ENCODE measurements at places on chromosomes 1 and 21.

GRCh38 chr1:18903291-18903756 is 969 bp upstream of the ALDH4A1 start:
- DNase-seq = no peak

DNA sequence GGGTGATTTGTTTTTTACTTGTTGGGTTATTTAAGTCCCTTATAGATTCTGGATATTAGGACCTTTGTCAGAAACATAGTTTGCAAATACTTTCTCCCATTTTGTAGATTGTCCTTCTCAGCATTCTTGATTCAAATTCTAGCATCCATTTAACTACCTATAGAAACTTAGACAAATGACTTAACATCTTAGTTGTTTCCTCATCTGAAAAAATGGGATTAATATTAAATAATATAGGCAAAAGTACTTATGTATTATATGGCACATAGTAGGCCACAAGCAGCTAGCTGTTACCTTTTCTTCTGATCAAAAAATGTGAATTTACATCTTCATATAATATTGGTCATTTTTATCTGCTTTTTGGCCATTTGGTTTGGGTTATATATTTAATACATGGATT is 307.5 kb downstream of the ZP4 start:
- DNase-seq = no peak

DNA sequence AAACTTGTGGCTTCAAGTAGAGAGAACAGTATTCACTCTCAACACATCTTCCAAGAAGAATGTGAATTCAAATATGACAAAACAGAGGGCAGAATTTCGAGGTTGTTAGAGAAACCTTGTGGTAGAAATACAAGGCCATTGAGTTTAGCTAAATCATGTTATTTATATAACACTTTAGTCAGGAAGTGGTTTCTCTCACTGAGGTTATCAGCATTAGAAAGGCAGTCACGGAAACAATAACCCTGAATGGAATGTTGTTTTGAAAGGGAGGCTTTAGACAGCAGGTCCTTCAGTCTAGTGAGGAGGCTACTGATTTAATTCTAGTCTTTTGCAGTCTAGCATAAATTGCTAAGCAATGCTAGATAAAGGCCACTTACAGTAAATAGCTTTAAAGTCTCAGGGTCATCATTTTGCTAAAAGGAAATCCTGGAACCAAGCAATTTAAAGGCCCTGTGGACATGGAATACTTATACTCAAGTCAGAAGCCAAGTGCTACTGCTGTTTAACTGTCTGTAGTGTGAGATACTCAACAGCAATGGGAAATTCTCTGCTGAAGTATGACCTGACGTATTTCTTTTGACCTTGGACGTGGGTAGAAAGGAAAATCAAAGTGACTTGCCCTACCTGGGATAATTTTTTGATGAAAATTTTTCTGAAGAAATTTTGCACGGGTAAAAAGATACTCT is 89.0 kb upstream of the CHODL start:
- DNase-seq = no peak

DNA sequence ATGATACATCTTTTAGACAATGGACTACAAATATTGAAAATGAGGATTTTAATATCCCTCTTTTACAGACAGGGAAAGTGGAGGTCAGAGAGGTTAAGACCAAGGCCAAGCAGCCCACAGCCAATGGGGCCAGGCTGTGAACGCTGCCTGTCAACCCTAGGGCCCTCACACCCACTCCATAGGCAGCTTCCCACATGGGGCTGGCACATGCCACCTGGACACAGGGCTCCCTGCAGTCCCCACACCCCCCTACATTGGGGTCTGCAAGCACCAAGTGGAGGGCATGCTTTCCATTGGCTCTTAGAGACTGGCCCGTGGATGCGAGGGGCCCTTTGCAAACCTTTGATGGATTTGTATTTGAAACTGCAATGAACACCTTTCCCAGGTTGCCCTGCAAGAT is 348.5 kb upstream of the VAMP3 start:
- DNase-seq = no peak

DNA sequence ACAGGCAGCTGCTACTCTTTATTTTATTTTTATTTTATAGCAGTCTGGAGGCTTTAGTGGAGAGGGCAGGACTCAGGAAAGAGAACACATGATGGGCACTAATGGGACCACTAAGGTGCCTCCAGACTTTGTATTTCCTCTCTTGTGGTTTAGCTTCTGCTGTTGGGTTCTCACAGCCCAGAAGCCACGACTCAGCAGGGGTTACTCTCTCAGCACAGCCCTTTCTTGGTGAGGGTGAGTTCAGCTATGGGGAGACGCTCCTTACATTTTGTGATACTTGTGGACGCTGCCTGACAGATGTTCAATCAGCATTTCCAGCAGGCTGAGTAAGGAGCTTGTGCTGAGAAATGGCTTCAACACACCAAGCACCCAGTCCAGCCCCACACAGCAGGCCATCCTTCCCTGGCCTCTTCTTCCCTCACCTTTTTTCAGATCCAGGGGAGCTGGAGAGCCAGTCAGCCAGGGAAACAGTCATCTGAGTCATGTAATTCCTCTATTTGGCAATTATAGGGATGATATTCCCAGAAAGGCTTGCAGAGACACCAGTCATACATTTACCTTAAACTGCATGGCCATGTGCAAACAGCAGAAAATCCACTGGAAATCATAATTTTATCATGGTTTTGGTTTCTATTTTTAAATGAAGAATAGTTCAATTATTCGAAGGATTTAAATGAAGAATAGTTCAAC is 53.2 kb upstream of the RAB3GAP2 start:
- no peak for DNase-seq

All from keratinocyte (primary cell).